ENCODE measurements at places on chromosomes 7 and 10.
A peak's percentile ranks its signal among the peaks of the same experiment; 100 is the strongest.

DNA sequence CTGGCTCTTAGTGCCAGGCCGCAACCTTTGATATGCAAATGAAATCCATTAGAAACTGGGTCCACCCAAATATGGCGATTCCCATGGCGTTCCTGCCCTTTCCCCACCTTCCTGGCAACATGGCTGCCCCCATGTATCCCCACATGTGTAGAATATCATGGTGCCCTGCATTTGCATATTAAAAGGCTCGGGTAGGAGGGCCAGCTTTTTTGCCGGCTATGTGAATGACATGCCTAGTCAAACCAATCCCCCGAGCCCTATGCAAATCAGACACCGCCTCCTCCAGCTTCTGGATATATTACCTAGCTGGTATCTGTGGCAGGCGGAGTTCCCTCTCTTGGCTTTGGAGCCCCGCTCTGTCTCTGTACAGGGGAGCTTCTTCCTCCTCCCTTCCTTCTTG, 18.3 kb downstream of the MMS19 start:
- DNase-seq, result no peak

GRCh38 chr7:142796001-142796500, 25.3 kb downstream of the PRSS2 start:
- no peak for DNase-seq

DNA sequence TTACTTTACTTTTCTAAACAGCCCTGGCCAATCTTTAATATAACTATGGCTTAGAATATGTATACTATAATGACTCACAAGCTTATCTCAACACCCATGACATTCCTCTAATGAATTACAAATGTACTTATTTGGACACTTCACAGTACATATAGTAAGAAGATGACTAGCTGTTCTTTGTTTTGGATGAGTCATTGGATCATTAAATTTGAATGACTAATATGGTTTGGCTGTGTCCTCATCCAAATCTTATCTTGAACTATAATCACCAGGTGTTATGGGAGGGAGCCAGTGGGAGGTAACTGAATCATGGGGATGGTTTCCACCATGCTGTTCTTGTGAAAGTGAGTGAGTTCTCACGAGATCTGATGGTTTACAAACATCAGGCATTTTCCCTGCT, 807.5 kb upstream of the SORCS1 start:
- DNase-seq, result peak; percentile 85

DNA sequence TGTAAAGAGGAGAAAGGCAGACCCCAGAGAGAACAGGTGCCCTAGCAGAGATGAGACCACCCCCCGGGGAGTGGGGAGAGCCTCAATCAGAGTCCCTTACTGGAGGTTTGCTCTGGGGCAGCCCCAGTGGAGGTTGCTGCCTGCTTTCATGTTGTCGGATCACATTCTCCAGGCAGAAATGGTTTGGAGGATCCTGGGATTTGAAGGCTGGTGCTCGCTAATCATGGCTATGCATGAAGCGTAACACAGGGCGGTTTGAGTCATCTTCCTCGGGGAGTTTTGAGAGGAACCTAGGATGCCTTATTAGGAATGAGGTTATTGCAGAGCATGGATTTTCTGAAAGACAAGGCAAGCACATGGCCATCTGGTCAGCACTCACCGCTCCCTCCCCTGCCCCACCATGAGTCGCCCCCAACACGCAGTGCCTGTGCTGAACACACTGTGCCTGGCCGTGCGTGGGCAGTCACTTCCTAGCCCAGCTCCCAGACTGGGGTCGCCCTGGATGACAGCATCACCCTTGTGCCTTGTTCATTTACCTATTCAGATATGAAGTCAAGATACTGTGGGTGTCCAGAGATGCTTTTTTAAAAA, 319.9 kb downstream of the DPP6 start:
- no peak for DNase-seq

- DNase-seq, result no peak
These were observed 70.3 kb downstream of the PARP12 start for GRCh38 chr7:139992353-139993044.

GRCh38 chr10:114912470-114912859, 25.5 kb upstream of the TRUB1 start:
- DNase-seq, result no peak

DNA sequence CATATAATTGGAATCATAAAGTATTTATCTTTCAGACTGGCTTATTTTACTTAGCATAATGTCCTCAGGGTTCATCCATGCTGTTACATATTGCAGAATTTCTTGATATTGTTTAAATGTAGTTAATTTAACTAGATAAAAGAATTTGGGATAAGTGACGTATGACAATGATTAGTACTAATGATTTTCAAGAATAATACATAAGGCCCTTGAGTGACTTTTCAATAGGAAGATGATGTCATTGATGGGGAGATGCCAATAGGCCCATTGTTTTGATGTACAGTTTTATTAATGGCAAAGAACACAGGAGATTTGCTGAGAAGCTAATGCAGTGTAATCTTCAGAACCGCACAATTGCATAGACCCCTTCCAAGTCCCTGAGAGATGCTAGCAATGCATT, 537.4 kb upstream of the PHF14 start:
- no peak for DNase-seq

- no peak for DNase-seq
These were observed 5.4 kb upstream of the DMTF1 start for GRCh38 chr7:87146740-87147386.

DNA sequence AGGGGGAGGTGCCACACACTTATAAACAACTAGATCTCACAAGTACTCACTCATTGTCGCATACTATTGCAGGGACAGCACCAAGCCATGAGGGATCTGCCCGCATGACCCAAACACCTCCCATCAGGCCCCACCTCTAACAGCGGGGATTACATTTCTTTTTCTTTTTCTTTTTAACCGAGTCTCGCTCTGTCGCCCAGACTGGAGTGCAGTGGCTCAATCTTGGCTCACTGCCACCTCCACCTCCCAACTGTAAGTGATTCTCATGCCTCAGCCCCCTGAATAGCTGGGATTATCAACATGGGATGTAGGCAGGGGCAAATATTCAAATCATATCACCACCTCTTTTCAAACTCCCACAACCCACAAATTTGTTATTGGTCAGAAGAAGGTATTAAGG, 76.7 kb downstream of the SKAP2 start:
- DNase-seq, result no peak

DNA sequence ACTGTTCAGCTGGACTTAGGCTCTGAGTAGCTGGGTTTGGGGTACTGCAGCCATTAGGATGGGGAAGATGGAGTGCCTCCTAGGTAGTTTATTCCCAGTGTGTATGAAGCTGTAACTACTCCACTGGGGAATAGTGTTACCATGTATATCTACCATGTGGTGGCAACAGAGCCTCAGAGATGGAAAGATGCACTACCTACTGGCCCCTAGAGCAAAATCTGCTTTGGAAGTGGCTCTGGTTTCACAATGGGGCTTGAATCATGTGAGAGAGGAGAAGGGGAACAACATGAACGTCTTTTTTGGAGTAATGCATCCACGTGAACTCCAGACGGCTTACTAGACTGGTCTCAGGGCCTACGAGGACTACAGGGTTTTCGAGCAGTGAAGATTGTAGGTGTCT, 167.3 kb downstream of the CALCR start:
- no peak for DNase-seq

GRCh38 chr7:30681815-30682211, 443 bp downstream of the CRHR2 start:
- no peak for DNase-seq

- no peak for DNase-seq
These were observed 1.3 kb downstream of the FIGNL1 start for GRCh38 chr7:50448823-50449222.

GRCh38 chr7:28708033-28708951, 249.8 kb downstream of the TRIL start:
- DNase-seq, result no peak

DNA sequence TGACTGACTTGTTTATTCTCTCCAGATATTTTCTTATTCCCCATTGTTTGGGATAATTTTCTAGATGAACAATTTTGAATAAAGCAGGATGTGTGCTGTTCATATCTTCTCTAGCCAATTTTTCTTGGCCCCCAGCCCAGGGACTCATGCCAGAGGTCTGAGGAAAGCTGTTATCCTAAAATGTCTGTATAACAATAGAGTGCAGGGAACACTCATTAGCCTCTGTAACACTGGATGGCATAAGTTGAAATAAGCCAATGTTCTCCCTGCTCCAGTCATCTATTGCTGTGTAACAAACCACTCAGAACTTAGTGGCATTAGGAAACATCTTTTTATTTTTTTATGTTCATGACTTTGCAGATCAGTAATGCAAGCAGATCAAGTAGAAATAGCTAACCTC, 121.7 kb upstream of the TRIM24 start:
- DNase-seq, result peak; percentile 2

Data from fibroblast of skin of back (primary cell).